ENCODE measurements at places on chromosomes 11 and 22.

DNA sequence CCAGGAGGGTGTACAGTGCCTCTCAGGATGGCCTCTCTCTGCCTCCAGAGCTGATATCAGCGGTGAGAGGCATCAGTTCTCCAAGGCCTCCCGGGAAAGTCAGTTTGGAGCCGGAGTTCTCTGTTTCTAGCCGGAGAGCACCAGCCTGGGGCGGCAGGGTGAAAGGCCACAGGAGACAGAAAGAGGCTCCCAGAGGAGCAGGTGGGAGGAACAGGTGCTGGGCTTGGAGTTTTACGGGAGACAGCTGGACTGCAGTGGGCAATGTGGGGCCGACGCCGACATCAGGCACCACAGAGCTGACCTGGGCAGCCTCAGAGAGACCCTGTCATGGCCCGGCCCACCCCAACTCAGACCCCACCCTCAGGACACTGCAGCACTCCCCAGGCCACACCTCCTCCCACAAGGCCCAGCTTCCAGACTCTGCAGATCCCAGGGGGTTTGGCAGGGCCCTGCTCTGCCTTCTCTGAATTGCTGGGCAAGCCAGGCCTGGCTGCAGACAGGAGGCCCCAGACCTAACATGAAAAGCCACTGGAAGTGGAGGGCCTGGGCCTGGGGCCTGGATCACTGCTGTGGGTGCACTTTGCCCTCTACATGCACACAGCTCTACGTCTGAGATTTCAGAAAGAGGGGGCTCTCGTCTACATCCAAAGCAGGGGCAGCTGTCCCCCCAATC is 885.6 kb downstream of the BRD1 start:
- DNase-seq: no peak

GRCh38 chr11:114136686-114137640 is 77.5 kb downstream of the ZBTB16 start:
- no peak for DNase-seq

DNA sequence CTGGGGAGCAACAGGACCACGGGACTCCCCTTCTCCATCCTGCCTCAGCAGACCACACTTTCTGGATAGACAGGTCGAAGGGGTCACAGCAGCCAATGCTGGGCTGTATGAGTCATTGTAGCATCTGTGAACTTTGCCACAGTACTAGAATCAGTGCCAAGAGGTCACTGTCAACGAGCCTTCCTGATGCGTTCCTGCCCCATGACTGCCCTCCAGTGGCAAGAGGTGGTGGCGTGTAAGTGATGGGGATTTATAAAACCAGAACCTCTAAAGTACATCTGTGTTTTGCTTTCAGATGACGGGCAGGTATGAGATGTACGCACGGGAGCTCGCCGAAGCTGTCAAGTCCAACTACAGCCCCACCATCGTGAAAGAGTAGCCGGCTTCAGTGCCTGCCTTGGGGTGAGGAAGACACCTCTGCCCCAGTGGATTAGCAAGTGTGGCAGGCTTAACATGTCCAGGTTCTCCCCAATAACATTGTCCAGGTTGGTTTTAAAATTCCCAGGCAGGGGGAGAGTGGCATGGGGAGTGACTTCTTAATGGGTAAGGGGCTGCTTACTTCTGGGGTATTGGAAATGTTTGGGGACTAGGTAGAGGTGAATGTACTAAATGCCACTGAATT is 29.4 kb downstream of the GUCD1 start:
- DNase-seq: peak; percentile 74

GRCh38 chr22:40637183-40638150 is 948 bp upstream of the MRTFA start:
- DNase-seq: no peak

DNA sequence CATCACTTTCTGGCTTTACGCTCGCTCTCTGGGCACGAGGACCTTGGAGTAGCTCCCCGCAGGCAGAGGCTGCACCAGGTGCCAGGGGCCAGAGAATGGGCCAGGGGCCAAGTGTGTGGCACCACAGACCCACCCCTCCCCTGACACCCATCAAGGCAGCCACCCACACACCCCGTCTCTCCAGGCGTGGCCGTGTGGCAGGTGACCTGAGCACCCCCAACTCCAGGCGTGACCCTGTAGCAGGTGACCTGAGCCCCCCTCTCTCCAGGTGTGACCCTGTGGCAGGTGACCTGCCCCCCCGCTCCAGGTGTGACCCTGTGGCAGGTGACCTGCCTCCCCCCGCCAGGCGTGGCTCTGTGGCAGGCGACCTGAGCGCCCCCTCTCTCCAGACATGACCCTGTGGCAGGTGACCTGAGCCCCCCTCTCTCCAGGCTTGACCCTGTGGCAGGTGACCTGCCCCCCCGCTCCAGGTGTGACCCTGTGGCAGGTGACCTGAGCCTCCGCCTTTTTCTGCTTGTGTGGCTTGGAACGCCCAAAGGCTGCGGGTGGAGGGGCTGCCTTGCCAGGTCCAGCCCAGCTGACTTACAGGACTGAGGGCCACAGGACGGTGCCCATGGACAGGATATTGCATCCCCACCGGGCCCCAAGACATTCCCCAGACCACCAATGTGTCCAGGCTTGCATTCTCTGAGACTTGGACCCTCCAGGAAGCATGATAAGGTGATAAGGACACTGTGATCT is 667.2 kb downstream of the BRD1 start:
- DNase-seq: no peak
